ENCODE measurements at places on chromosomes 4 and X.
A peak's percentile ranks its signal among the peaks of the same experiment; 100 is the strongest.

DNA sequence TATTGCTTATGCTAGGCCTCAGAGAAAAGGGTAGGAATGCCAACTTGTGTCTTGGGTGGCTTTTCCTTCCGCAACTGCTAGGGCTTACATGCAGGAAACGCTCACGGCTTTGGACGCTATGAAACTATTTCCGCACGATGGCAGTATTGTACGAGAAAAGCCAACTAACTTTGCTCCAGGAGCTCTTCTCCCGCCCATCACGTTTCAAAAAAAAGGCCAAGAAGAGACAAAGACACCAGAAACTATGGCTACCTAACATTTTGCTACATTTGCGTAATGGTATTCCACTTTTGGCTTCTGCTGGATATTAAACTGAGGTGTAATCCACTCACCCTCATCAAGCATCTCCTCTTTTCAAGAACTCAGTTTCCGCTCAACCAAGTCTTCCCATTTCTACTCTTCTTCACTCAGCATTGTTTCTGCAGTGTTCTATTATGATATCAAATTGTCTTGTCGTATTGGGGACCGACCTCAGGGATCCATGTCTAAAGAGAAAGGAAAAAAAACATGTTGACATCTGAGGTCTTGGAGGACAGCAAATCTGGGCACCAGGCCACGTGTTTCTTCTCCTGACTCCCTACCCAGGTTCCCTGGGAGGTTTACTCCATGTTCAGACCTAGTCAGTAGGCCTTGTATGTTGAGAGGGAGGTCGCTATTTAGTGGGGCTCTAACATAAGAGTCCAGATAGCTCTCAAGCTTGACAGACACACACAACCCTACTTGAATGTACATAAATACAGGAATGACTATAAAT lies 239.4 kb upstream of the STK26 start:
- DNase-seq = peak; percentile 74

DNA sequence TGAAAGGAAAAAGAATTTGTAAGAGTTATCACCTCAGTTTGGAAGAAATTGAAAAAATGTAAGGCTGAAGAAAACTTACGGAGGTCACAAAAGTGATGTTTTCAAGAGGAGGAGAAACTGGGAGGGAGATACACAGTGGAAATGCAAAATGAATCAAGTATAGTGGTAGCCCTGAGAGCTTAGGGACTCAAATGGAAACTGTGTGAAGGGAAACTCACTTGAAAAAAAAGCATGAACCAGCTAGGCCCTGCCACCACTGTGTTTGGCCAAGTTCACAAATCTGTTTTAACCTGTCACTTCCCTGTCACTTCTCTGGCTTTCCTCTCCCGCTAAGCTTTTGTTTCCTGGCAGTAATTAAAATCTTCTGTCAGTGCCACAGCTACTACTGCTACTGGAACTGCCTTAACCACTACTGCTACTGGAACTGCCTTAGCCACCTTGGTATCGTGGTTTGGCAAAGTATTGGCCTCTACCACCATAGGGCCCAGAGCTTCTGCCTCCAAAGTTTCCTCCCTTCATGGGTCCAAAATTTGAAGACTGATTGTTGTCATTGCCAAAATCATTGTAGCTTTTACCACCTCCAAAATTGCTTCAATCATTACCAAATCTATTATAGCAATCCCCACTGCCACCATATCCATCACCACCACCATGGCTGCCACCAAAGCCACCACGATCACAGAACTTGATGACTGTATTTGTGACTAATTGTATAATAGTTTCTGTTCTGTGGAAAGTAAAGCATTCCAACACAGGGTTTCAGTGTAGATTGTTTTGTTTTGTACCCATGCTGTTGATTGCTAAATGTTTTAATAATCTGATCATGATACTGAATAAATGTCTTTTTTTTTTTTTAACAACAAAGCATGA lies 41.5 kb downstream of the SMARCA5 start:
- DNase-seq = no peak

DNA sequence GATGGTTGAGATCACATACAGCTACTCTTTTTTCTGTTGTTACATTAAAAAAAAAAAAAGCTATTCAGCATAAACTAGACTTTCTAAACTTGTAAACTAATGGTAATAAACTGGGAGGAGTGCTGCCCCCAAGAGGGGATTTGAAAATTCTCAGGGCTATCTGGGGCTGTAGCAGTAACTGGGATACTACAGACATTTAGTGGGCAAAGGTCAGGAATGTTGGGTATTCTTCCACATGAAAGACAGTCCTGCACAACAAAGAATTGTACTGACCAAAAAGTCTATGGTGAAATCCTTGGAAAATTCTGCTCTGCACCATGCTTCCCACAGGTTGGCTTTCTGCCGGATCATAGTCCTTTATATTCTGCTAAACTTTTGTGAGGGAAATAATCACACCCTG lies 232.6 kb upstream of the BOD1L1 start:
- no peak for DNase-seq

GRCh38 chrX:29690061-29690460 lies 525.3 kb upstream of the MAGEB2 start:
- no peak for DNase-seq

DNA sequence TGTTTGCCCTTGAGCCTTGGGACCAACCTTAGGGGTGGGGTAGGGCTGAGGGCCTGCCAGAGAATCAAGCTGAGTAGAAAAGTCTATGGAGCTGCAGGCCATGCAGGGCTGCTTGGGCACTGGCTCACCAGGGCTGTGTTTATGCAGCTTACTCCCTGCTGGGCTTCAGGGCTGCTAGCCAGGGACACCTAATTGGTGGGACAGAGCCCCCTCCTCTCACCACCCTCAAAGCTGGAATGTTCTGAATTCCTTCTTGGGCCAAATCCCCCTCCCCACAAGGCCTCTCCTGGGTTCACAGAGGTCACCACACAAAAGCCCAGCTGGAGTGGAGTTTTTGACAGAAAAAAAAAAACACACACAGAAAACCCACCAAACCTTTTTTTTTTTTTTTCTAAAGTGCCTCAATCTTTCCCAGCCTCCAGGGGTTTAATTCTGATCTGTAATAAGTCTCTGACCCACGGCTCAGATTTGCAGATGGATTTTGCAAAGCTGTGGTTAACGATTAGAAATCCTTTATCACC lies at the start of gene CLDN2:
TSS of gene CLDN2 (plus strand) at position 471 of the 521 bp plus-strand sequence. CDS start 7,827 bp downstream, outside the sequence.
- DNase-seq = no peak

GRCh38 chr4:14379183-14379582 lies 623.1 kb upstream of the CPEB2 start:
- DNase-seq = no peak

GRCh38 chr4:85084371-85085094 lies 118.0 kb upstream of the WDFY3 start:
- no peak for DNase-seq

DNA sequence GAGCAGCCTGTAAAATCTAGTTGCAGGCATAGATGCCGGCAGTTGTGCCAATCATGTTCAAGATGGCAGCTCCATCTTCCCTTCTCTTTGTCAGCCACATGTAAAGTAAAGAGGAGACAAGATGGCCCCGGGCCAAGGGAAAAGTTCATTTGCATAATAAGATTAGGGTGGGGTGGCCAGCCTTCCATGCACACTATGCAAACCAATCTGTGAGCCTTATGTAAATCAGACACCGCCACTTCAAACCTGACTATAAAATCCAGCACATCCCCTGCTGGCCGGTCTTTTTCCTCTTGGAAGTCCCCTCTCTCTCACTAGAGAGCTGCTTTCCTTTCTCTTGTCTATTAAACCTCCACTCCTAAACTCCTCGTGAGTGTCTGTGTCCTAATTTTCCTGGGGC lies 78.9 kb upstream of the CBR4 start:
- no peak for DNase-seq

DNA sequence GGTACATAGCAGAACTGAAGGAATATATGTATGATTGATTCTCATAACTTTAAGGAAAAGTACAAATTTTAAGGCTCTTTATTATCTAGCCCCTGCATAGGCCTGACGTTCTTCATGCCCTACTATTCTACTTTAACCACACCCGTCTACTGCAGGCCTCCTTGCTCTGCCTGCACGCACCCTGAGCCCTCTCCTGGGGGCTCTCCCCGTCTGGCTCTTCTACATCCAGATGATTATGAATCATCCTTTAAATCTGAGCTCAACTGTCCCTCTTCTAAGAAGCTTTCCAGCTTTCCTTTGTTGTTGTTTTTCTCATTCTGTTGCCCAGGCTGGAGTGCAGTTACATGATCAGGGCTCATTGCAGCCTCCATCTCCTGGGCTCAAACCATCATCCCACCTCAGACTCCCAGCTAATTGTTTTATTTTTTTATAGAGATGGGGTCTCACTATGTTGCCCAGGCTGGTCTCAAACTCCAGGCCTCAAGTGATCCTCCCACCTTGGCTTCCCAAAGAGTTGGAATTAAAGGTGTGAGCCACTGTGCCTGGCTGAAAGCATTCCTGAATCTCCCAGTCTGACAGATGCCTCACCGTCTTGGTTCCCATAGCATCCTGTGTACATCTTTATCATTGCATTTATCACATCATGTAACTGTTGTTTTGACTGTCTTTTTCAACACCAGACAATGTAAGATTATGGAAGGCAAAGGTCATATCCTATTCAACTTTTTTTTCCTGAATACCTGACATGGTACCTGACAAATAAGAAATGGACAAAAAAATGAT lies 89.2 kb downstream of the WDFY3 start:
- no peak for DNase-seq

DNA sequence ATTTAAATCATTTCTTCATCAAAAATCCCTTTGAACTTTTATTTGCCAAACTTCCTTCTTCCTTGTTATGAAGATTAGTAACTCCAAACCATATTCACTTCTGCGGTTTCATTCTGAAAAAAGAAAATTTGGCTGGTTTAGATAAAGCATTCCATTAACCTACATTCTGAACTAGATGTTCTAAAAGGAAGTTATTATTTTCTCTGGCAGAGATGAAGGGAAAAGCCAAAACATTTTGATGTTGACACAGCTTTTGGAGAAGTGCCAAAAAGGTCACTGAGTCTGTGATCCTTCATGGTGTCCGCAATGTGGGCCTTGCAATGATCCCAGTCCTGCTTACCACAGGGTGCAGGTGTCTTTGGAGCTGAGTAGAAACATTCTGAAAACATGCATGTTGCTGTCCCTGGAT lies 36.0 kb downstream of the CXCL8 start:
- no peak for DNase-seq

DNA sequence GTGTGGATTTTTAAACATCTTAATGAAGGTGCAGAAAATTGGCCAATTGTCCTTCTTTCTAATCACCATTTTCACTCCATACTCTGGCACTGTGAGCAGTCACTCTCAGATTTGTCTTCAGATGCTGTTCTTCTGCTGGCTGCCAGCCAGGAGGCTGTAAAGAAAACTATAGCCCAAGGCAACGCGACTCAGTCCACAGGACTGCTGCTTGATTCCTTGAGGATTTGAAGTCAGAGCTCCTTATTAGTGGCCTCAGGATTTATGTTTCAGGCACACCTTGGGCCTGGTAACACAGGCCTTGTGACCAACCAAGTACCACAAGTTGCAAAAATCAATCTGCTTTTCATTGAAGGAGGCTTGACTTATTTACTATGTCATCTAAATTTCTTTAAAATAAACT lies 342.6 kb downstream of the GPM6A start:
- no peak for DNase-seq

- DNase-seq = no peak
Measured at GRCh38 chr4:138728566-138728965, 287.0 kb upstream of the NOCT start.

GRCh38 chr4:17024425-17024824 lies 126.0 kb upstream of the LDB2 start:
- no peak for DNase-seq

- DNase-seq = no peak
Measured at GRCh38 chr4:106105697-106106096, 210.3 kb downstream of the TBCK start.

DNA sequence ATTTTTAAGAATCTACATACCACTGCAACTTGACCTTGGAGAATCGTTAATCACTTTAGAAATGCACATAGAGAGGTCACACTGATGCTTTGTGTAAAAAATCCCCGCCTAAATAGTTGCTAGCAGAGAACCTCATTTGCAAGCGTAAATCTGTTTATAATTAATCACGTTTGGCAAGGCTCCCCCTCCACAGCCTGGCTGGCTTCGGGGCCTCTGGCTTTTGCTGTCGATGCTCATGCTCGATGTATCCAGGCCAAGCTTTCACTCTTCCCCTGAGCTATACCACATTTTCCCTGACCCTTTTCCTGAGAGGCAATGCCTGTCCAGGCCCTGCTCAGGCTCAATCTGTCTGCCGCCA lies 23.4 kb downstream of the CYTL1 start:
- DNase-seq = no peak

DNA sequence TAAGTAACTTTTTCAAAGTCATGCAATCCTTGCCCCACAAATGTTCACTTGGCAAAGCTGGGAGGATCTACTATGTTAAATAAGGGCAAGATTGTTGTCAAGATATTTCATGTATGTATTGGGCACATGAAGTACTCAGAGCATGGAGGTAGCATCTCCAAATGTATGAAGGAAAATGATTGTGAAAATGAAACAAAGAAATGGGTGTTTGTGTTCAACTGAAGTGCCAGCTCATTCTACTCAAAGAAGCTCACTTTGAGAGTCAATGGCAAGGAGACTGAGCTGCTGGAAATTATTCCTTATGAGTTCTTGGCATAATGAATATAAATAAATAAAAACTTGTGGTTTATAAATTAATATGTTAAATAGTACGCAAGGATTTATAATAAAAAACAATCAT lies 124.5 kb upstream of the ARSJ start:
- no peak for DNase-seq

- no peak for DNase-seq
Measured at GRCh38 chr4:126547352-126547751, 1085.4 kb upstream of the INTU start.

DNA sequence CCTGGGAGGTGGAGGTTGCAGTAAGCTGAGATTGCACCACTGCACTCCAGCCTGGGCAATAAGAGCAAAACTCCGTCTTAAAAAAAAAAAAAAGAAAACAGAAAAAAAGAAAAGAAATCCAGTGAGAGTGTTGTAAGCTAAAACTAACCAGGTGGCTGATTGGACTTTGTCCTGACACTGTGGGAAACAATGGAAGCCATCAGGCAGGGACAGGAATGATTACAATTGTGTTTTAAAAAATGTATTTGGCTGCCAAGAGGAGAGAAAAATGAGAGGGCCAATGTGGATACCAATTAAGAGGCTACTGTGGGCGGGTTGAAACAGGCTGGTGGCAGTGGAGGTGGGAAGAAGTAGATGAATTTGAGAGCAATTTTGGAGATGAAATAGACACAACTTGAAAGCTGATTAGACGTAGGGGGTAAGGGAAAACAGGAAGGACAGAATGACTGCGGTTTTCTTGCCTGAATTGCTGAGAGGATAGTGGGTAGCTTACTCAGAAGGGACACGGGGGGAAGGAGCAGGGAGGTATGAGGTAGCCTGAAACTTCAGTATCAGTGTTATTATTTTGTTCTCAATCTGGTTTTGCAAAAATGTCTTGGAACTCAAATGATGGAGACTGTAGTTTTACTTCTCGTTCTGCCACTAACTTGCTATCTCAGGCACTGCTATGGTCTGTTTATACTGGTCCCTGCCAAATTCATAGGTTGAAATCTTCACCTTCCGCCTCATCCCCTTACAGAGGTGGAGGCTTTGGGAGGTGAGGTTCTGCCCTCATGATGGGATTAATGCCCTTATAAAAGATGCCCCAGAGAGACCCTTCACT lies 45.6 kb upstream of the CHRNA9 start:
- DNase-seq = no peak

- DNase-seq = no peak
Measured at GRCh38 chrX:44898411-44899221, 25.6 kb downstream of the KDM6A start.
